ENCODE measurements at places on chromosomes 16 and 17.

GRCh38 chr17:50967795-50968194, 101.6 kb upstream of the TOB1 start:
- DNase-seq: peak; percentile 24

- DNase-seq: no peak
Measured at GRCh38 chr16:7638306-7638705, 305.7 kb downstream of the RBFOX1 start.

DNA sequence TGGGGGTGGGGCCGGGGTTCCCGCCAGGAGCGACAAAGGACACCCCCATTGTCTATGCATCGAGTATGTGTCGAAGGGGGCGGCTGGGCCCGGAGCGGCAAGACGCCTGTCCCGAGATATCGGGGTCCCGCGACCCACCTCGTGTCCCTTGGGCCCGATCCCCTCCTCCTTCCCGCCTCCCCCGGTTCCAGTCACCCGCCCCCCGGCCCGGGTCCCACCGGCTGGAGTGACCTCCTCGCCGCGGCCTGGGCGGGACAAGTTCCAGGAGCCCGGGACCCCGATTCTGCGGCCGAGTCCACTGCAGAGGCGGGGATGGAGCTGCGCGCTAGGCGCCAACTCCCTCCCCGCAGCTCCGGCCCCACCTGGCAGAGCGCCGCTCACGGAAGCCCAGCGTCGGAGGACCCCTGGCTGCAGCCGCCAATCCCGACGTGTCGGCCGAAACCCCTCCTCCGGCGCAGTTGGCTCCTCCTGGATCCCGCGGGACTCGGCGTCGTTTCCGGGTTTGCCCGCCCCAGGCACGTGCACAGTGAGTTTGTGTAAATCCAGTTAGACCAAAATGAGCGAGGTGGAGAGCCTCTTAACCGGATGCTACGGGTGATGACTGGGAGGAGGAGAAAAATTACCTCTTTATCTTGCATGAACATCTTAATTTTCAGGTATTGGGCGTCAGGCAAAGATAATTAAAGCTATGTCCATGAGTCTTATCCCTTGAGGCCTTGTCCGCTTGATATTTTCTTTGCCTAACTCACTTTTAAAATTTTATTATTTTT, at the start of gene NMRAL1:
Gene NMRAL1 (minus strand): TSS at position 434 of the 770 bp plus-strand sequence. CDS start 493 bp downstream, outside the sequence.
- peak; percentile 56 for DNase-seq

GRCh38 chr17:76695059-76695831, 15.5 kb downstream of the MXRA7 start:
- DNase-seq: no peak

GRCh38 chr17:49580981-49581647, 5.4 kb downstream of the NXPH3 start:
- no peak for DNase-seq

DNA sequence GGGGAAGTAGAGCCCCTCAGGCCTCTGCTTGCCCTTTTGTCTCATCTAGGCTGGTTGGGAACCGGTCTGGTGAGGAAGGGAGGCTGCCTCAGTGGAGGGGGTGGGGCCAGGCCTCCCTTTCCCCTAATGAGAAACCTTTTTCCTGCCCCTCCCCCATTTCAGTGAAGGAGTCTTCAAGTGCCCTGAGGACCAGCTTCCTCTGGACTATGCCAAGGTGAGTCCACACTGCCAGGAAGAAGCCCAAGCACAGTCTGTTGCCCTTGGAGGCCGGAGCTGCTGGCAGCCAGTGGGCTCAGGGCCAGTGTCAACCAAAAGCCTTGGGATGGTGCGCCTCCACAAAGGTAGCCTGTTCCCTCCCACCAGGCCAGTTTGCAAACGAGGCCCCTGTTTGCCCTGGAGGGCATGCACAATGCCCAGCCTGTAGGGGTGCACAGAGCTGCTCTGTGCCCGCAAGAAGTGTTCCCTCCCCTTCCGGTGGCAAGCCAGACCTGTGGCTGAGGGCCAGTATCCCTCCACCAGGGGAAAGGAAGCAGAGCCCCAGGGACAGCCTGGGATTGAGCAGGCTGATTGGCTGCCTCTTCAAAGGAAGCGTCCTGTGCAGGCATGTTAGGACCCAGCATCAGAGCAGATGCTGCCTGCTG, 3.4 kb downstream of the TRAF4 start:
- DNase-seq: no peak

- DNase-seq: no peak
Measured at GRCh38 chr17:42129109-42129837, 6.7 kb downstream of the HSPB9 start.

DNA sequence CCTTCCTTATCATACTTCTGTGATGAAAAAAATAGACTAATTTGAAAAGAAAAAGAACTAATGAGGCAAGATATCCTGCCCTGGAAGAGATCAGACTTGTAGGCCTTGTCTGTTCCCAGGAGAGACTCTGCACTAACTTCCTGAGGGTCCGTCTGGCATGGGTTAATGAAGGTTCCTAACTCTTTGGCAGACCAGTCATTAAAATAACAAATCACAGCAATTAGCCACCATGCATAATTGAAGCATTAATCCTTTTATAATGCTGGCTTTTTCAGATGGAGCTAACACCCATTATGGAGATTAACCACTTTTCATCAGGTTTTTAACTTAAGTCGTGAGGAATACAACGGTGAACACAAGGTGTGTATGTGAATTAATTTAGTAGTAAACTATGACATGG, 10.4 kb upstream of the KRT10 start:
- no peak for DNase-seq

DNA sequence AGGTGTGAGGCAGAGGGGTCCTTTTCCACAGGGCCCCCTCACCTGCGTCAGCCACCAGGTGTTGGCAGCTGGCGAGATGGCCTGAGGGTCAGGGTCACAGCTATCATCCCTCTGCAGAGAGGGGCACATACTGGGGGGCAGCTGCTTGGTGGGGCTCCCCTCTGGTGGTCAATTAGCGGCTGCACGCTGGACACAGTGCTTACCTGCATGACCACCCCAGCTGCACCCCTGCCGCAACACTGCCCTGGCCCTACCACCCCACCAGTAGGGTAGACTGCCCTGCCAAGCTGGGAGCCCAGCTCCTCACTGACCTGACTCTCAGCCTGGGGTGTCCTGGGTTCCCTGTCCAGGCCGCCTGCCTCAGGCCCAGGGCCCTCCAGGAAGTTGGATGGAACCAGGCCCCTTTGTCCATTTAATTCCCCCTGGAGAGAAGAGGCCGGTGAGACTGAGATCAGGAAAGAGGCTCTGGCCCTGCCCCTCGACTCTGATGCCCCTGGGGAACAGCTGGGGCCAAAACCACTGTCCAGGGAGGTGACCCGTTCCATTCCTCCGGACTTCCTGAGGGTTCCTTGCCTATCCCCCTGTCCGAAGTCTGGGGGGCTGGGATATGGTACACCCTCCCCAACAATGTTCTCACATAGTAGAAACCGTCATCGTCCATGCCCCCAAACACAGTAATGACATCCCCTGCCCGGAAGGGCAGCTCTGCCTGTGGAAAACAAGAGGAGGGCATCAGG, 23.7 kb downstream of the TSPOAP1 start:
- no peak for DNase-seq

DNA sequence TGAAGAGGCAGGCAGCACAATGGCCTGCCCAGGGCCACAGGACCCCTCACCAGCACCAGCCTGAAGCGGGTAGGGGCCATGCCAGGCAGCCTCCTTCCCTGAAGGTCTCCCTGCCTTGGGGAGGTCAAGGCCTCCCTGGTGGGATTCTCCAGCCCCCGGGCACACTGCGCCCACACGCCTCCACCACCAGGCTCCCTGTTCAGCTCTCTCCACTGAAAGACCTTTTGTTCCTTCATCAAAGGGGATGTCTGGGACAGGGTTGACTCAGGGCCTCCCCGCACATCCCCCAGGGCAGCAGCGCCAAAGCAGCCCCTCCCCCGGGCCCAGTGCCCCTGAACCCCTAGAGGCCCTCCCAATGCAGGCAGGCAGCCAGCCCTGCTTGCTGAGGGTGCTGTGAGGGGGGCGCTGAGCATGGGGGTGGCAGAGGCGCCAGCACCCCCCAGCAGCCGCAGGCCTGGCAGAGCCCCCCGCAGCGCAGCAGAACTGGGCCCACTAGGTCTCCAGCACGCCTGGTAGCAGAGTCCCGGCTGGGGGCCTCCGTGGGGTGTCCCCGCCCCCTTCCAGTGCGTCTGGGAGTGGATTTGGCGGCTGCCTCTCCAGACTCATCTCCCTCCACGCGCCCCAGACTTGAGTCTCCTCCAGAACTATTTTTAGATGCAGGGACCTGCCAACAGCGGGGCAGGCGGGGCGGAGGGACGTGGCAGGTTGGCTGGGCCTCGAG, 13.1 kb downstream of the BCAR1 start:
- peak; percentile 83 for DNase-seq

DNA sequence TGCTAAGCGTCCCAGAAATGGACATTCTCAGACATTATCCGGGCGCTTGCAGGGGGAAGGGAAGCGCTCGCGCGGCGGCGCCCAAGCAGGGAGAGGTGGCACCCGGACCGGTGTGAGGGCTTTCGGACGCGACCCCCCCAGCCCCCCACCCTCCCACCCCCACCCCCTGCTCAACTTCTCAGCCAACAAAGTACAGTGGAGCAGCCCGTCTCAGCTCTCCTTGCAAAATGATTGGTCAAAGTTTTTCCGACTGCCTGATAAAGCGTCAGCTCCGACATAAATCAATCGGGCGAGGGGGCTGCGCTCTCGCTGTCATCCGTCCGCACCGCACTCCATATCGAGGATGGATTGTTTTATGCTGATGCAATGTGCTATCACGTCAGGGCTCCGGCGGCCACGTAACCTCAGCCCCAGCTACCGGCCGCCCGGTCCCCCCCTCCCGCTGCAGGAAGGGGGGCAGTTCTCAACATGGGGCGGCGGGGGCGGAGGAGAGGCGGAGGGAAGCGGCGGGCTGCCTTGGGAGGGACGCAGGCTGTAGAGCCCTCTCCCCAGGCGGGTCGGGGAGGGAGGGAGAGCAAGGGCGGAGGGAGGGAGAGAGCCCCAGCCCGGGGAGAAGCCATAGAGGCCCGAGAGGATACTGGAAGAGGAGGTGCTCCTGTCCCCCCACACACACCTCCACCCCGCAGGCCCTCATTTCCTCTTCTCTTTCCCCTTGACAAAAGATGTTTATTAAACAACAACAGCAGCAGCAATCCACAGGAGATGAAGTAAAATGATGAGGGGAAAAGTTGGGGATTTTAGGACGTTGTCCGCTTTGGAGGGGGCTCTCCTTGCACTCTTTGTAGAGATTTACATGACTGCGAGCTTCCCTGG, at the start of gene HOXB9:
Gene HOXB9 (minus strand): TSS at position 114 of the 873 bp plus-strand sequence. CDS start 89 bp downstream, at position 25.
- no peak for DNase-seq

- no peak for DNase-seq
Measured at GRCh38 chr17:80649200-80649644, 104.6 kb downstream of the RPTOR start.

- no peak for DNase-seq
Measured at GRCh38 chr17:50180111-50180510, 14.3 kb downstream of the SGCA start.

GRCh38 chr17:66749217-66749832, 85.6 kb upstream of the CACNG5 start:
- no peak for DNase-seq

DNA sequence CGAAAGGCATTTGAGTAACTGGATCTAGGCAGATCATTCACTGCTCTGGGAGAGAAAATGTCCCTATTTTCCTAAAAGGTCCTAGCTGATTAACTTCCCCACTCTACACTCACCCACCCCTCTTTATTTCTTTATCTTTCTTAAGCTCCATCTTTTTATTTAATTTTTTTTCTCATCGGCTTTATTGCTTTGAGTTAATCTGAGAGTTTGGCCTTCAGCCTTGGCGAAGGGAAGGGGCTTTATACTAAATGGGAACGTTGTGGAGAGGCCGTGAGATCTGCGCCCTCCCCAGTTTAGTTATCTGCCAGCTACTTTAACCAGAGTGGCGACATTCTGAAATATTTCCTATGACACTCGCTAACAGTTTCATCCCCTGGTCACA, 882 bp upstream of the TOX3 start:
- DNase-seq: no peak

- DNase-seq: no peak
Measured at GRCh38 chr16:17407321-17407720, 63.4 kb downstream of the XYLT1 start.

GRCh38 chr17:73445466-73445865, 133.7 kb upstream of the CDC42EP4 start:
- no peak for DNase-seq

DNA sequence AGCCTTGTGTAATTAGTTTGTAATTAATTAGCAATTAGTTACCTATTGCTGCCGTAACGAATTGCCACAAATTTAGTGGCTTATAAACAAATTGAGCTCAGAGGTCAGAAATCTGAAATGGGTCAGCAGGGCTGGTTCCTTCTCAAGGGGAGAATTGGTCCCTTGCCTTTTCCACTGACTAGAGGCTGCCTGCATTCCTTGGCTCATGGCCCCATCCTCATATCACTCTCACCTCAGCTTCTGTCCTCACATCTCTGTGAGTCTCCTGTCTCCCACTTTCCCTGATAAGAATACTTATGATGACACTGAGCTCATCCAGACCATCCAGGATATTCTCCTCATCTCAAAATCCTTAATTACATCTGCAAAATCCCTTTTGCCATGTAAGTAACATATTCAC, 31.0 kb upstream of the NGFR start:
- no peak for DNase-seq

GRCh38 chr16:892536-893255, 78.1 kb downstream of the LMF1 start:
- no peak for DNase-seq

DNA sequence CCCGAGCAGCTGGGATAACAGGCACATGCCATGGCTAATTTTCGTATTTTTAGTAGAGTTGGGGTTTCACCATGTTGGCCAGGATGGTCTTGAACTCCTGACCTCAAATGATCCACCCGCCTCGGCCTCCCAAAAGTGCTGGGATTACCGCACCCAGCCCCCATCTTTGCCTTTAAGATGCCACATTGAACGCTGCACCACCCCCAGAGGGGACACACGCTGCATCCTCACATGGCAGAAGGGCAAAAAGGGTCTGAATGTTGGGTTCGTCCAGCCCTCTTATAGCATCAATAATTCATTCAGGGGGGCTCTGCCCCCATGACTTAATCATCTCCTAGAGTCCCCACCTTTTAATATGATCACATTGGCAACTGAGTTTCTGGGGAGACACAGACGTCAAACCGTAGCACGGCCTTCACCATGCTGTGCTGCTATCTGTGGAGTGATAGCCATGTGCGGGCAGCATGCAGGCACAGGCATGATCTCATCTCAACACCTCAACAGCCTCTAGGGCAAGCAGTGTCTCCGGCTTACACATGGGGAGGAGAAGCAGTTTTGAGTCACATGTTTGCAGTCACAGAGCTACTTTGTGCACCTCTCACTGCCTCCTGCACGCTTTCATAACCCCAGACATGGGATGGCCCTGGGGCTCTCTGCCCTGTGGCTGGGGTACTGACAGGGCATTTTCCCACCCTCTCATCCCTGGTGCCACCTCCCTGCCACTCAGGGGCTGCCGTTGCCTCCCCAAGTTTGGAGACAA, 30.0 kb downstream of the IL21R start:
- no peak for DNase-seq

Measured in GM04504 (cell line).